ENCODE measurements at places on chromosomes 7 and 10.

DNA sequence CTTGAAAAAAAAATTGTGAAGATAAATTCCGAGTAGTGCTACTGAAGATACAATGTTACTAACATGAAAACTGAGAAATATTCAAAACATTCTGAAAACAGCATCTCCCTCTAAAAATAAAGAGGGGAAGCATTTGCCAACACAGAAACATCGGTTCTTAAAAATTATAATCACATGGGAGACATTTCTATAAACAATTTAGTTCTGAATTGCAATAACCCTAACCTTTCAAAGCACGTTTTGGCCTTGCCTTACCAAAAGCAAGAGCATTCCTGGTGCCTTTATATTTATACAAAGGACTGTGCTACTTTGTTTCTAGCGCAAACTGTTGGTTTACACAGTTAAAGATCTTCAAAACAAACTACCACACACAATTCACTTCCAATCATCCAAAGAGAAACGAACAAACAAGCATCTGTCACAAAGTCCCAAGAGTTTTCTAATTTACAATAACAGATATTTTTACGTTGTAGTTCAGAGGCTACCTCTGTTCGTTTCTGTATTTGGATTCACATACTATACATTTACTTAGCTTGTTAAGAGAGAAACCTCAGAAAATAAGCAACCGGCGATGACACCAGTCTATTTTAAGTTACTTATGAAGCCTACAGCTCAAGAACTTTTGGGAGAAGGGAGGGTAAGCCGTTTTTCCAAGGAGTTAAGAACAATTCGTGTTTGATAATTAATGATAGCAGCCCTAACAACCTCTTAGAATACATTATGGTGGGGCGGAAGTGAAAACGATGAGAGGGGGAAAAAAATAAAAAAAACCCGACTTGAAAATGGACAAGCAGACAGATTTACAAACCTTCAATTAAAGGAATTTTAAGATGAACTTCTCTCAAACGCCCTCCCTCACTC, 1.3 kb downstream of the ABI1 start:
- no peak for DNase-seq

- DNase-seq, result no peak
These were observed 174.0 kb downstream of the WDR37 start for GRCh38 chr10:1230138-1230537.

GRCh38 chr10:108735380-108735779, 1187.9 kb downstream of the XPNPEP1 start:
- no peak for DNase-seq

- DNase-seq, result no peak
These were observed 165.1 kb downstream of the SH3PXD2A start for GRCh38 chr10:103690281-103690680.

DNA sequence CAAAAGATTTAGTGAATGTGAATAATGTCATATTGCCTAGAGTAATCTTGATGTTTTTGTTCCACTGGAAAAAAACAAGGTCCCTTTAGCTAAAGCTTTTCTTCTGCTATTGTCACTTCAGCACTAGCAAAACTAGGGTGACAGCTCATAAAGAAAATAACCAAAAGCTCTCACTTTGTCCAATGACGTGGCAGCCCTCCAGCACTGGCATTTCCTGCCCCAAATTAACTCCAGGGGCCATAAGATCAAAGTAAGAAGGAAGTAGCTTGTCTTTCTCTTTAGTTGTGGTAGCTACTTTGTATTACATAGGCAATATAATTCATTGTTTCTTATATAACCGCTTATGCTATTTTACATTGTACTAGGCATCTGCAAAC, 47.3 kb downstream of the LRRN3 start:
- peak; percentile 31 for DNase-seq

DNA sequence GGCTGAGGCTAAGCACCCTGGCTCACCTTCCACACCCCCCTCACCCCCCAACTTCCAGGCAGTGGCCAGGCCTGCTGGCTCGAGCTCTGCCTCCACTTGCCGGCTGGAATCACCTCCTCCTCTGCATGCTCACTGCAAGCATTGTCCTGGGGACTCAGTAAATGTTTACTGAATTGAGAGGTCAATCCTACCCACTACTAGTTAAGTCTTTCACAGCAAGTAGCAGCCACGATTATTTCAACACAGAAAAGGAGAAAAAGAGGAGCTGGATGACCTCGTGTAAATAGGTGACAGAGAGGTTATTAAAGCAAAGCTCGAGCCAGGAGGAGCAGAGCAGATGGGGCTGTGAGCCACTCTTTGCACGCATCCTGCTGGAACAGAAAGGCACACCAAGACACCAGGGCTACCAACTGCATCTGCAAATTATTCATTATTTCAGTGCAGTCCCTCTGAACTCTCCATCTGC, 32.1 kb downstream of the HIPK2 start:
- no peak for DNase-seq

GRCh38 chr7:2313450-2314208, 612 bp downstream of the SNX8 start:
- DNase-seq, result peak; percentile 10

GRCh38 chr7:117061751-117062150, 108.5 kb downstream of the ST7 start:
- no peak for DNase-seq

GRCh38 chr7:99132595-99133321, 11.2 kb downstream of the SMURF1 start:
- peak; percentile 79 for DNase-seq

DNA sequence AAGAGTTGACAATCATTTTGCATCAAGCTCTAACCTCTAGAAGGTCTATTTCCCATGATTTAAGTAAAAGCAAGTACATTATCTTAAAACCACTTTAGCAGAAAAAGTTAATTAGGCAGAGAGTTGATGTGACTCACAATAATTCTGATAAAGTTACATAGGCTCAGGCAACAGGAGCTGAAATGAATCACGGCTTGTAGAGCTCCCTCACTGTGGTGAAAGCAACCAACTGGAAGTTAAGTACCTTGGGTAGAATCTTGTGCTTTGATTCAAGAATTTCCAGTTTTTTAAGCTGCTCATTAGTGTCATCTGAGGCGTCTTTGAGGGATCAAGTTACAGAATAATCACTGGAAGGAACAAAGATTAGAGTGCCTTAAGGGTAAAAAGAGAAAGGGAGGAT, 68.9 kb upstream of the NFE2L3 start:
- DNase-seq, result no peak

DNA sequence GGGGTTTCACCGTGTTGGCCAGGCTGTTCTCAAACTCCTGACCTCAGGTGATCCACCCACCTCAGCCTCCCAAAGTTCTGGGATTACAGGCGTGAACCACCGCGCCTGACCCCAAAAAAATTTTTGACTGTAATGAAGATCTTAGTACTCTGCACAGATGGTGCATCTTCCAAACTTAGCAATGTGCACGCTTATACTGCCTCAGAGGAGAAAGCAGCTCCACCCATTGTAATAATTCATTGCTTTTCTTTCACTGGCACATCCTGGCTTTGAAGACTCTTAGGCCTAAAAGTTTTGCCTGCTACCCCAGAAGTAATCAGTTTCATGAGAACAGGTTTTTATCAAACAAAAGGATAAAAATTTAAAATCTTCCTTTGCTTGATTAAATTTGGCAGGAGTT, 52.1 kb upstream of the OIT3 start:
- DNase-seq, result no peak

Measured in inflammatory macrophage (primary cell).